ENCODE measurements at places on chromosomes 7 and 10. TPM values are rescaled to one million over a fixed set of nuclear protein-coding genes. Genes with fewer than 3 reads are reported as not detected.

Gene PSMC2
- total RNA-seq, result 118 TPM

- no peak for DNase-seq
These were observed 213.6 kb downstream of the CDC14C start for GRCh38 chr7:49137978-49138377.

GRCh38 chr7:641269-641671 lies 85.2 kb upstream of the DNAAF5 start:
- no peak for DNase-seq

GRCh38 chr10:113431398-113432160 lies 121.3 kb upstream of the HABP2 start:
- no peak for DNase-seq

GRCh38 chr10:4568086-4568485 lies 257.9 kb upstream of the AKR1E2 start:
- no peak for DNase-seq

- no peak for DNase-seq
These were observed 185.2 kb upstream of the DGKB start for GRCh38 chr7:15087771-15088170.

DNA sequence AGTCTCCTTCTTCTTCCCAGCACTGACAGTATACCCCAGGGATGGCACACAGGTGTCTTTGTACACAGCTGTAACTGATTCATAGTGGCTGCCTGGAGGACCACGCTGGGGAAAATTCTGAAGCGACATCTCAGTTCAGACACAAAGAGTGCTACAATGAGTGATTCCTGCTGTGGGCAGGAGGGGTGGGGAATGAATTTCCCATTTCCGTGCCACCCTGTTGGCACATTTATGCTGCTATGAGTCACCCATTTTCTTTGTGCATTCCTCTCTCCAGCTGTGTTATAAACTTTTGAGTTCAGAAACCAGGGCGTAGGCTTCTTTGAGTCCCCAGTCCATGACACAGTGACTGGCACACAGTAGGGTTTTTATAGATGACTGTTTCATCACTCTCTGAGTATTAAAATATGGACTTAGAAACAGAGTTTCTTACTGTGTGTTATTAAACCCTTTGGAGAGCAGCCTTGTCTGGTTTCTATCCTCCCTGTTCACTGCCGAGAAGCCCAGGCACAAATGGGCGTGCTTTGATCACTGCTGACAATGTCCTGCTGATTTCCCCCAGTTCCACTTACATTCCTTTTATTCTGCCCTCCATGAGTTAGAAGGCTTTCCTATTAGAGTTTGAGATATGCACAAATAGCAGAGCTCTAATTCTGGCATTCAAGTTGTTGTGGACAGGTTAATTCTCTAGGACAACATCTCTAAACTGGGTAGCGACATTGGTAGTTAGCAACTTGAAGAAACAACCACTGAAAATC lies 24.0 kb upstream of the NPS start:
- peak; percentile 39 for DNase-seq
